Heart left ventricle (tissue), 16 donors: ENCODE measurements at places on chromosomes 11 and 22. TPM values are rescaled to one million over a fixed set of nuclear protein-coding genes. Genes with fewer than 3 reads are reported as not detected.

The UBQLNL gene
- 0.21 TPM for total RNA-seq

The C11orf86 gene
- total RNA-seq, result not detected

The SORL1 gene
- total RNA-seq, result 7.6 TPM

DNA sequence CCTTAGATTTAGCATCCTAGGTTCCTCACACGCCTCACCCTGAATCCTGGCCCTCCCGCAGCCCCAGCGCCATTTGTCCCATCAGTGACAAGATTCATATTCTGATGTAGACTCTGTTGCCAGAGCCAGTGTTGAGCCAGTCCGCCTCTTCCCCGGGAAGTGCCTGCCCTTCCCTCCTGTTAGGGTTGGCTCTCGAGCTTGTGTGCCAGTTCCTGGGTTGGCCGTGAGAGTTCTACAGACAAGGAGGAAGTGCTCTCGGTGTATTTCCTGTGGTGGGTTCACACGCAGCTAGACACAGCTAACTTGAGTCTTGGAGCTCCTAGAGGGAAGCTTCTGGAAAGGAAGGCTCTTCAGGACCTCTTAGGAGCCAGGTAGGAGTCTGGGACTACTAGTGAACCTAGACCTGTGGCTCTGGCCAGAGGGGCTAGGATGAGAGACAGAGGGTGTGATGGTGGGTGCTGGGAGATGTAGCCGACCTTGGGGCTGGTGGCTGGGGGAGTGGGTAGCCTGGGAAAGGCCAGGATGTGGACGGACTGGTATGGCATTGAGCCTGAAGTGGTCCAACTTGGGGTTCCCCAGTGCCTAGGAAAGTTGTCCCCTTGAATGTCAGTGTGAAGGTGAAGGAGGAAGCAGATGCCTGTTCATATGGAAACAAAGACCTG is at the start of gene IL18BP:
IL18BP (plus strand) TSS at position 261 of the 662 bp plus-strand sequence. CDS start 1,076 bp downstream, outside the sequence.
- DNase-seq, result no peak

GRCh38 chr11:76147106-76147740 is 59.1 kb downstream of the WNT11 start:
- no peak for DNase-seq

DNA sequence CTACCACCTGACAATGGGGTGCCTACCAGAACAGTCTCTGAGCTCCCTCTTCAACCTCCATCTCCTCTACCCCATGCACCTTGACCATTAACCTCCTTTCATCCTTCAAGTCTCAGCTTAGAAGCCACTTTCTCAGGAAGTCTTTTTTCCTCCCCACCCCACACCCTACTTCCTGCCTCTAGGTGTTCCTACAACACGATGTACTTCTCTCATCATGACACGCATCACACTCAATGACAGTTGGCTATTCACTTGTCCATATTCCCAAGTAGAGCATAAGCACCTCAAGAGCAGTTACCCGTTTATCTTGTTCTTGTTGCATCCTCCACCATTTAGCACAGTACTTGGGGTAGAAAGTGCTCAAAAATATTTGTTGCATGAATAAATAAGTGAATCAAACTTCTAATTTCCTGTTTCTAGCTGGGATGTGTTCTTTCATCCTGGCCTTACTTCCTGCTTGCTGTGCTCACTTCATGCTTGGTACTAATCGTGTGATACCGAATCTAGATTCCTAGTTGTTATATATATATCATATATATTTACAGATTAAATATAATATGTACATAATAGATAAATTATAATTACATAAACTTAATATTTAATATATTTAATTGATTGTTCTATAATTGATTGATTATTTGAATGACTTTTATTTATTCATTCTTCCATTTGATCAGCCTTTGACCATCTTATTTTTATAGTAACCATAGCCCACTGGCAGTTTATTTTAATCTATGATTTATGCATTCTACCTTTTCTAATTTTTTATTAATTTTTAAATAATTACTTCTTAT is 177.5 kb upstream of the TMEM45B start:
- DNase-seq, result no peak

- no peak for DNase-seq
These were observed 138.9 kb downstream of the SPON1 start for GRCh38 chr11:14101388-14101787.

- no peak for DNase-seq
These were observed 258.0 kb downstream of the TENM4 start for GRCh38 chr11:79182794-79183193.

- peak; percentile 46 for DNase-seq
These were observed 14.7 kb downstream of the TOM1 start for GRCh38 chr22:35314161-35314942.
